Activated CD4-positive, alpha-beta T cell treated with anti-CD3 and anti-CD28 coated beads for 4 hours (primary cell): ENCODE measurements at places on chromosomes 12 and 14.

DNA sequence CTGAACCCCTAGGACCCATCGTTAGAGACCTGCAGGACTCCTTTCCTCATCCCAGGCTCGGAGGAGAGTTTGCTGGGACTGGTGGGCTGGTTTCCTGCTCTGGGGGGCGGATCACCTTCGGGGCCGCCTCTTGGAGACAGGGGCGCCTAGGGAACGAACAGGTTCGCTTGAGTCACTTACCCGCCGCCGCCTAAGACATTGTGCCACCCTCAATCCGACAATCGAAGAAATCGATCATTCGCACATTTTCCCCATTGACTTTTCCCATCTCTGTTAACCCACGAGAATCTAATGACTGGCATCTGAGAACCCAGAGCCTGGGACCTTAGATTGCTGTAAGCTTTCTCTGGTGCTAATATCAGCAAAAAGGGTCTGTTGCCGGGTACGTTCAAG lies 322 bp downstream of the SLC39A9 start:
- DNase-seq = no peak

GRCh38 chr12:15541996-15542631 lies 219.8 kb downstream of the PTPRO start:
- no peak for DNase-seq

DNA sequence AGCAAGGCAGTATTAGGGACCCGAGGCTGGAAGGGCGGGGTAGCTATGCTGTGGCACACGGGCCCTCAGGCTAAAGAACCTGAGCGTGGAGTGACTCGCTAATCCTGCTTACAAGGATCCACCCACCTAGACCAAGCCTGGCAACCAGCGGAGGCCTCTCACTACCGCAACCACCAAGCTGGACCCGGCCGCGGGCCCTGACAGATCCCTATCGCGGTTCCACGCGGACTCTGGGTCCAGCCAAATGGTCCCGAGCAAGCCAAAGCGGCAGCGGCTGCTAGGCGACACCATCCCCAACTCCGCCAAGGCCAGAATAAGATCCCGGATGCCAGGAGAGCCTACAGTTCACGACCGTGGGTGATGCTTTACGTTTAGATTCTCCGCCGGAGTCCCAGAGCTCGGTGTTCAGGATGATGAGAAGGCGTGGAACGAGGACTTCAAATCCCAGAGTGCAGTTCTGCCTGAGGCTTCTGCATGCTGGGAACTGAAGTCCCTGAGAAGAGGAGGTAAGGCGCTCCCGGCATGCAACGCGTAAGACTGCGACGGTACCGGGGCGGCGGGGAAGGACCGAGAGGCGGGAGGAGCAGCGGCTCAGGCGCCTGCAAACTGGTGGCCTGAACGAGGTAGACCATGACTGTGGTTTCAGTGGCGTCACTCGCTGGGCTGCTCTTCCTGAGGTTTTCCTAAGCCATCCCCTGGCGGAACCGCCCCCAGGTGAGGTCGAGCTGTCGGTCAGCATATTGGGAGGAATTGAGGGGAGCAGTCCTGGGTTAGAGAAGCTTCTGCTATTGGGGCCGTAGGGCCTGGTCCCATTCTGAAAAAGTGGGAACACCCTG lies at the start of the genes CEP290 and TMTC3:
Gene CEP290, minus strand, starts transcription at position 315 of the 836 bp plus-strand sequence. CDS start 781 bp downstream, outside the sequence.
Gene TMTC3, plus strand, starts transcription at position 534 of the 836 bp plus-strand sequence. CDS start 6,009 bp downstream, outside the sequence.
- DNase-seq = peak; percentile 88

GRCh38 chr12:130133851-130134562 lies 28.3 kb upstream of the FZD10 start:
- DNase-seq = no peak

GRCh38 chr12:116137318-116137717 lies 140.2 kb downstream of the MED13L start:
- DNase-seq = no peak

DNA sequence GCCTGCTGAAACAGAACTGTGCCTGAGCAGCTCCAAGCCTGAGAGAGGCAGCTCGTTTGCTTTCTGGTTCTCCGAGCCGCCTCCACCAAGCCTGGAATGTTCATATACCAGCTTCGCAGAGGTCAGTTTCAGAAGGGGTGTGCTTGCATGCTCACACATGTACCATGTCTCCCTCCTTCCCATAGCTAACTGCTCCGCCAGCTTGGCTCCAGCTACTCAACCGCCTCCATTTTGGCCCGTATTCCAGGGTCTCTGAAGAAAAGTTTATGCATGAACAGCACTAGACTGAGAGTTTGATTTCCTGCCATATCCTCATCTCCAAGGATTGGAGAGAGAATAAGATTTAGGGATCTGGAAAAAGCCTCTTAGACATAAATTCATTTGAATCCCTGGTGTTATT lies 103.7 kb downstream of the SMOC1 start:
- DNase-seq = no peak

DNA sequence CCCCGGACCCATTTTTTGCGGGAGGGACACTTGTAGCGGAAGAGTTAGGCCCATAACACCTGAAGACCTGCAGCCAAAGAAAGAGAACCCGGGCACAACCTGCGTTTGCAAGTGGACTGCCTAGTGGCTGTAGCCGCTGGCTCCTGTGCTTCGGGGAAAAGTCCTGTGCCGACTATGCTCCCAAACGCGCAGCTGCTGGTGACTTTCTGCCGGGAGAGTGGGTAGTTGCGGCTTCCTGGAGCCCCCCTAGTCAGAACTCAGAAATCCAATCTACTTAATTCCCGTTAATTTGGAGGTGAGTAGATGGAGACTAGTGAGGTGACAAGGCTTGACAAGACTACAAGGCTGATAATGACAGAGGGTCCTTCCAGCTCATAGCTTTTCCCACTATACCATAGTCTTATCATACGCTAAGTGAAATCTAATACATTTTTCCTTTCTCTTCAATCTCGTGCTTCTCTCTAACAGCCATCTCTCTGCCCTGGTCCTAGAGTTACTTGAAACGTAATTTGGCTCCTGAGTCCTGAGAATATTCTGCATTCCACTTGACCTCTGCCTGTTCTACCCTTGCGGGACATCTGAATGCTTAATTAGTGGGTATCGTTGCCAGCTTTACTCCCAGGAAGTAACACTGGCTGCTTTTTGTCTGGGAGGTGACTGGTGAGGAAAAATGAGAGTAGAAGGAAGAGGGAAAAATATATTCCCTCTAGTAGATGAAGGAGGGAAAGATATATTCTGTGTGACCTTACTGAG lies 556 bp downstream of the MTHFD1 start:
- no peak for DNase-seq

DNA sequence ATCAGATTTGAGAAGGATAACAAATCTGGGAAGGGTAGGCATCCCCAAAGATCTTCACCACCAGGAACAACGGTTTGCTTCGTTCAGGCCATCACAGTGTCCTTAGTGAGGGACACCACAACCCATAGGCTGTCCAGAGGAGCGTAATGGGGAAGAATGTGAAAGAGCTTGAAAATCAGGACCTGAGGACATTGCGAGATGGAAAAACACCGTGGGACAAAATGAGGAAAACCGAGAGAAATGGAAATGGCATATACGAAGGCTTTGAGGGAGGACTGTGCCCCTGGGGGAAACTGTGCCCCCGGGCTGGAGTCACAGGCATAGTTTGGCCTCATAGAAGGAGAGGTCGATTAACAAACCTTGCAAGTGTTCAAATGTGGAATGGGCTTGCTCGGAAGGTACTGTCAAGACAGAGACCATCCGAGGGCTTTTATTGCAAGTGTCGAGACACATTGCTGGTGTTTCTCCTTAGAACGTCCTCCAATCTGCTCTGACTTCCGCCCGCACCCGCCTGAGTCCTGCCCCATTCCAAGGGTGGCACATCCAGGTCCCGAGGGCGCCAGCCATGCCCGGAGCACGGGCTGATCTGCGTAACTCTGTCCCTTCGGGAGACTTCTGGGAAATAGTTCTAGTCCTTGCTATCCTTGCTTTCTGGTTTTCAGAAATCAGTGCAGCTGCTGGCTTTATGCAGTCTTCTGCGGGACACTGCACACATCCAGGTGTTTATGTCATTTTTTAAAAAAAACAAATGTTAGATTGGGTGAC lies 885 bp upstream of the PALS1 start:
- no peak for DNase-seq

- DNase-seq = no peak
Measured at GRCh38 chr12:25818596-25819390, 139.7 kb upstream of the RASSF8 start.

GRCh38 chr12:22738945-22739344 lies 114.0 kb downstream of the ETNK1 start:
- no peak for DNase-seq

GRCh38 chr12:69466867-69467266 lies 3.3 kb upstream of the FRS2 start:
- DNase-seq = no peak

GRCh38 chr14:102652194-102652593 lies 59.7 kb downstream of the RCOR1 start:
- no peak for DNase-seq

GRCh38 chr14:98623788-98624415 lies 648.1 kb downstream of the BCL11B start:
- DNase-seq = no peak

DNA sequence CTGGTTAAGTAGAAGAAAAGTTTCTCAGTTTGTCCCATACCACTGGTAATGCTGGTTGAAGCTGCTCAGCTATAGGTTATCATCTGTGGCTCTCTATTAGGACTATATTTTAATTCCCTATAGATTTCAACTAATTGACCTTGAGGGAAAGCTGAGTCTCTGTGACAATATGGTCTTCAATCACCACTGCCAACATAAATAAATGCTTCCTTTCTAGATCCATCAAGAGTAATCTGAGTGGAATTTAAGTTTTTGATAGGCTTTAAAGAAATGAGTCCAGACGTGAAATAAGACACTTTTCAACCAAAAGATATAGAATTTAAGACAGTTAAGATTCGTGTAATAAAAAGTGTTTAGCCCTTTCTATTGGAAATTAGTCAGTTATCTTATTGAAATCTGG lies 63.5 kb upstream of the MYF6 start:
- DNase-seq = no peak

- no peak for DNase-seq
Measured at GRCh38 chr12:53973236-53974042, 513 bp downstream of the HOXC11 start.

- no peak for DNase-seq
Measured at GRCh38 chr14:50303744-50304471, 8.1 kb downstream of the L2HGDH start.

DNA sequence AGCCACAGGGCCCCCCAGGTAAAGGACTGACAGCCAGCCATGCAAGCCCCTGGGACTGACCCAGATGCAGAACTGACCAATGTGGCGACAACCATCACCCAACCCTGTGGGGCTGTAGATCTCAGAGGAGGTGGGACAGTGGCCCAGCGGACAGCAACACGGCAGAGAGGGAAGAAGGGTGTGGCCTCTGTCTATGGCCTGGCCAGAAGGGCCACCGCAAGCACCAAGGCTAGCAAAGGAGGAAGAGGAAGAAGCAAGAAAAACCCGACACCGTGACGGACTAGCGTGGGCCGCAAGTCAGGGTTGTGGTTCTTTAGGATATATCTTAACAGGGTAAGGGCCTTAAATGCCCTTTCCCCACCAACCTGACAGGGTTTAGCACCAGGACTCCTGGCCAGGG lies 71.2 kb downstream of the ITPK1 start:
- DNase-seq = no peak

- DNase-seq = no peak
Measured at GRCh38 chr12:9754099-9754927, 6.4 kb downstream of the CD69 start.

- no peak for DNase-seq
Measured at GRCh38 chr12:113129664-113130456, 5.7 kb downstream of the RASAL1 start.

- DNase-seq = no peak
Measured at GRCh38 chr12:11136075-11136474, 1.6 kb upstream of the TAS2R30 start.

DNA sequence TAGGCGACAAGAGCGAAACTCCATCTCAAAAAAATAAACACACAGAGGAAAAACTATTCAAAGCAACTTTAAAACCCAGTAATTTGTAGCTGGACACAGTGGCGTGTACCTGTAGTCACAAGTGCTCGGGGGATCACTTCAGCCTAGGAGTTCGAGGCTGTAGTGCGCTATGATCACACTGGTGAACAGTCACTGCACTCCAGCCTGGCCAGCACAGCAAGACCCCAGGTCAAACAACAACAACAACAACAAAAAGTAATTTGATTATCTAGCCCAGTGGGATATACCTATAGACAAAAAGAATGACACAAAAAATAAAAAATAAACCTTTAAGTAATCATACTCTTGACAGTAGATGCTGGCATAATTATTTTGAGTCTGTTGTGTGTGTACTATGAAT lies 29.3 kb downstream of the STX2 start:
- no peak for DNase-seq

GRCh38 chr12:55736780-55737580 lies 5.9 kb upstream of the GDF11 start:
- peak; percentile 51 for DNase-seq

DNA sequence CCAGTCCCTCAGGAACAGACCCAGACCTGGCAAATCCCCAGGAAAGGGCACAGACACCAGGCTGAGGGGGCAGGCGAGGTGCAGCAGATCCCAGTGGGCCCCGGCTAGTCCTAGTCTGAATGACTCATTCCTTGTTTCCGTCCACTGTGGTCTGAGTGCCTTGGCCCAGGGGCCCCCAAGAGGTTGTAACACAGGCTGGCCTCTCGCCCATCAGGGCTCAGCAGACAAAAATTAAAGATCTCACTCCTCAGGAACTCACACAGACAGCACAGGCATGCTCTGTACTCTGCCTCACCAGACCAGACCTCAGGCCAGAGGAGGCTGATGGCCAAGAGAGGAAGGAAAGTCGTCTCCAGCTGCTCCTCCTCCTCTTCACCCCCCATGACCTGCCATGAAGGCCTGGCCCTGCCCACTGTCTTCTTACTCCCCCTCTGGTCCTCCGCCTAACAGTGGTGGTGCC lies 7.7 kb upstream of the LTBP2 start:
- no peak for DNase-seq

GRCh38 chr12:8609061-8609570 lies 3.5 kb downstream of the AICDA start:
- DNase-seq = no peak

GRCh38 chr12:62606654-62607053 lies 140.0 kb downstream of the MON2 start:
- DNase-seq = no peak

DNA sequence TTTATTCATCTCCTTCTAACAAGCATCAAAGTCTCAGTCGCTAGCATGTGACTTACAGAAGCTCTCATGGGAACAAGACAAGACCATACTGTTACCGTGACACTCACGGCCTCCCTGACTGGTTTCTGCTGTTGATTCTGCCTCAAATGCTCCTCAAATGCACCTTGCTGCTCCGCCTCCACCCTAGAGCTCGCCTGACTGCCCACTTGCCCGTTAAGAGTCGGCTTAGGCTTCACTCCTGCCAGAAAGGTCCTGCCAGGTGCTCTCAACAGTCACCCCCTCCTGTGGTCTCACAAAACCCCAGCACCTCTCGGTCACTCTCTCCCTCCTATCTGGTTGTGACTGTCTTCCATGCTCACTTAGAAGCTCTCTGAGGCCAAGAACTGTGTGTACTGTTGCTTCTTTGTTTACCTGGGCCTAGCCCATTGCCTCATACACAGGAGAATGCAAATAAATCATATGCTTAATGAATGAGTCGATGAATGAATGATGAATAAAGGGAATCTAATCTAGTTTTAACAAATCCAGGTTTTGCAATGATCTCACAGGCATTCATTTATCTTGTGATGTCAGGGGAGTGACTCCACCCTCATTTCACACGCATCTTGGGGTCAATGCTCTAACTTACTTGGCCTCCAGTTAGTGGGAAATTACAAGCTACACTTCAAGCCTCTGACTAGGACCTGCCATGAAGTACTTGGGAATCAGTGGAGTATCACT lies 41.3 kb downstream of the SSH1 start:
- DNase-seq = no peak

- DNase-seq = no peak
Measured at GRCh38 chr12:16330560-16330959, 16.9 kb upstream of the MGST1 start.
